ENCODE measurements at places on chromosomes 5 and 9. TPM values are rescaled to one million over a fixed set of nuclear protein-coding genes. Genes with fewer than 3 reads are reported as not detected.
A peak's percentile ranks its signal among the peaks of the same experiment; 100 is the strongest.

- DNase-seq: no peak
These were observed 168.2 kb downstream of the CACNA1B start for GRCh38 chr9:138045541-138046490.

DNA sequence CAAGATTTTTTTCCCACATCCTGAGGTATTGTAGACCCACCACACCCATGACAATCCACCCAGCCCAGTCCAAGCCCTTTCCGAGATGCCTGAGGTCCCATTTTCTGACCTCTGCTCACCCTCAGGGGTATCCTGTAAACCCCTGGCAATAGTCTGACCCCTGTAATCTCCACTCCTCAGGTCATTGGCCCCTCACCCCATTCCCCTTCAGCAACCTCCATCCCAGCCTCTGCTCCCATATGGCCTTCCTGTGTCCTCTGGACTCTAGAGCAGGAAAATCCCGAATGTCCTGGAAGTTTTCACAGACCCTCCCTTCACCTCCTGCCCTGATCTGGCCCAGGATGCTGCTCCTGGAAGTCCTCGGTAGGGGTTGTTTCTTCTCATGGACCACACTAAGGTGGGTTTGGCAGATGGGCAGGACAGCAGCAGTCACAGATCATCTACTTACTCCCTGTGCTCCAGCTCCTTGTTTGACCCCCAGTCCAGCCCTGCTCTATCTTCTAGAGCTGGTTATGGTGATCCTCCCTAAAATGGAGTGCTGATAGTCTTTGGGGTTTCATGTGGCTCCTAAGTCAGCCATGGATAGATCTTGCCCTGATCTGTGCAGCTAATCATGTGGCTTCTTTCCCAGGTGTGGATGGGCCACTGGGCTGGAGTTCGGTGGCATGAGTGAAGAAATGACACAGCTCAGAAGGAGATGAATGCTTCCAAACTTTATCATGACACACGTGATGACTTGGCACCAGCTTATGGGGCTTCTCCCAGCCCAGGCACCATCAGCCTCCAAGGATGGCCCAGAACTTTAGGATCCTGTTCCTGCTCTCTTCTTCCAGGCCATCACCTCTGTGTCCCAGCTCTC lies 12.0 kb upstream of the ACSL6 start:
- DNase-seq: no peak

DNA sequence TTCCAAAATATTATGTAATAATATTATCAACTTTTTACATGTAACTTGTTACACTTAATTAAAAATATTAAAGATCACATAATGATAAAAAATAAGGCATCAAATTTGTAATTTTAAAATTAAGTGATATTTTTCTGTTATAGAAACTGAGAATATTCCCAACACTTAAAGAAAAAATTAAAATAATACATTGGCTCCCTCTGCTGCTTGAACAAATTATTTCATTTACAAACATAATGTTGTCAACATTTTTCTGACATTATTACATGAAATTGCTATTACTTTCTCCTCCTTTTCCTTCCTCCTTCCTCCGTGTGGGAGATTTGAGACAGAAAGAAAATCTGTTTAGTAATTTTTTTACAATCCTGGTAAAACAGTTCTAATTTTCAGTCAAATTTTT lies 42.3 kb downstream of the RNF180 start:
- DNase-seq: peak; percentile 55

Gene CARD9
- total RNA-seq: 1.5 TPM

DNA sequence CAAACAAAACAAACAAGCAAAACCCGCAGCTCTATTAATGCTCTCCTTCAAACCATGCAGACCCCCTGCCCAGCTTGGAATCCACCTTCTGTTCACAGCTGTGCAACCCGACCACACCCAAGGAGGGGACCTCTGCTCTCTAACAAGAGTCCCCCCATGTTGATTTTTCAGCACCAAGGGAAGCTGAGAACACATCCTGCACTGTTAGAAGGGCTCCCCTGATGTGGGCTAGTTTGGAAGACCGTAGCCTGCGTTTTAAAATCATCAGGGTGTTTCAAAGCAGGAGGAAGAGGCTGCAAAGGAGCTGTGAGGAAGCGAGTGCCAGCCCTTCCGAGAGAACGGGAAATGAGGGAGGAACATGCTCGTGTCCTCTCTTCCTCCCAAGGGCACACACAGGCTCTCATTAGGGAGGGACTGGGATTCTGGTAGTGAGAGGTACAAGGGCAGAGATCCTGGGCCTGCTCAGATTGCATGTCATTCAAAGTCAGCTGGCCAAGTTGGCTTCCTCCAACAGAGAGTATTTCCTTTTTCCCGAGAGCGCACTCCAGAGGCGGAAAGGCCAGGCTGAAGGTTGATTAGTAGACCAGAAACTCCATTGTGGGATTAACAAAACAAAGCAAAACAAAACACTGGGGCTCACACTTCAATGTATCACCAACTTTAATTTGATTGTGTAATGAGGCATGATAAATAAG lies 185.9 kb downstream of the SEMA6A start:
- DNase-seq: peak; percentile 87

Gene DNAH5
- 3.6 TPM for total RNA-seq

Gene PCDHGB1
- 0.35 TPM for total RNA-seq

DNA sequence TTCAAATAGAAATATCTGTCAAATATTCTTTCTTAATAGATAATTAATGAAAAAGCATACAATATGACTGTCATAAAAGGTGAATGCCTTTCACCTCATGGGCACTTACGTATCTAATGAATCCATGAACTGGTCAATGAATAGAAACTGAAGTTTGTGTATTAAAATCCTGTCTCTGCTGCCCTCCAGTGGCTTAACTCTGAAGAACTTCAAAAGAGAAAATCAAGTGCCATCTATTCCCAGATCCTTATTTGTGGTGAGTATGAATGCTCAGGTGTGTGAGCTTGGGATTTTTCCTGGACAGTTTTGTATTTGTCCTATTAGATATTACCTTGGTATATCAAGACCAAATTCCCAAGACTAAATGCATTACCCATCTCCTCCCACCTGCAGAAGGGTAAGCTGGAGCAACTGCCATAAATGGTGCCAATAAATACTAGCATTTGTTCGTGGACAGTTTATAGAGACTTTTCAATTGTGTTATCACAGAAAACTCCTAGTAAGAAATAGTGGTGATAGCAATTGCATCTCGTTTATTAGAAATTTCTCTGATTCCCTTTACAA lies 44.0 kb upstream of the SVEP1 start:
- DNase-seq: peak; percentile 64

Gene ANKRD34B
- 4.4 TPM for total RNA-seq

DNA sequence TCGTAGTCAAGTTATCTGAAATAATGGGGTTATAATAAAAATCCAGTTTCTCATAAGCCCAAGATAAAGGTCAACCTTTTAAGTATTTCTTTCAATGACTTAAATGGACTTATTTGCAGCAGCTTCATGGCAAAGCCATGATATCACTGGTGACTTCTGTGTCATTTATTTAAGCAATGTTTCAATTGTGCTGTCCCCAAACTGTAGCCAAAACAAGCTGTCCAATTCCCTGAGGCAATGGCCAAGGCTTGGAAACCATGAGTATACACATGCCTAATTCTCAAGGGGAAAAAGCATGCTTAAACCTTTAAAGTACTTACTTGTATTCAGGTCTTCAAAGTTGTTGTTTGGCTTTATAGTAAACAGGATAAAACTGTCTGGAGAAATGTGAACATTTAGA lies 376.4 kb upstream of the TNC start:
- no peak for DNase-seq

DNA sequence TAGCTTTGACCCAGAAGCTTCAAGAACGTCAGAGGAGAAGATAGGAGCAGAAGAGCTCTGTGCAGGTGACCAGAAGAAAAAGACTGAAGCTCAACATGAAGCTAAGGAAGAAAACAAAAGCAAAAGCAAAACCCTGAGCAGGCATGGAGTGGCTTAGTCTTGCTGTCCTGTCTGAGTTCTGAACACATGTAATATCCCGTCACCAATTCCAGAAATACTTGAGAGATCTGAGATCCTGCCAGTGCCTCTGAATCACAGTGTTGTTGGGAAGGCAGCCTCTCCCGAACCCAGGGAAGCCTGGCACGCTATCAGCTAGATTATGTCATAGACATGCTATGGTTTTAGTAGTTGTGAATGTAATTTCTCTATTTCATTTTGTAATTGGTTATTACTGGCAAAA lies 235.7 kb downstream of the ICE1 start:
- no peak for DNase-seq

Gene OBP2B
- total RNA-seq: not detected

Gene UBE2QL1
- not detected for total RNA-seq

Gene PTGES
- total RNA-seq: 3.2 TPM

Gene ARHGEF39
- total RNA-seq: 0.25 TPM

Gene MRPL50
- 21.1 TPM for total RNA-seq

DNA sequence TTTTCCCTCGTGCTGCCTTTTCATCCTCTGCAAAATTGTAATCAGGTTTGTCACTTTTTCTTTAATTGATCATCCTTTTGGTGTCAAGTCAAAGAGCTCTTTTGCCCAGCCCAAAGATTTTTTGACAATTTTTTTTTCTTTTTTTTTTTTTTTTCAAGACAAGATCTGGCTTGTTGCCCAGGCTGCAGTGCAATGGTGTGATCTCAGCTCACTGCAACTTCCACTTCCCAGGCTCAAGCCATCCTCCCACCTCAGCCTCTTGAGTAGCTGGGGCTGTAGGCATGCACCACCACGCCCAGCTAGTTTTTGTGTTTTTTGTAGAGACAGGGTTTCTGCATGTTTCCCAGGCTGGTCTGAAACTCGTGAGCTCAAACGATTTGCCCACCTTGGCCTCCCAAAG lies 36.7 kb downstream of the CDK7 start:
- DNase-seq: peak; percentile 36

DNA sequence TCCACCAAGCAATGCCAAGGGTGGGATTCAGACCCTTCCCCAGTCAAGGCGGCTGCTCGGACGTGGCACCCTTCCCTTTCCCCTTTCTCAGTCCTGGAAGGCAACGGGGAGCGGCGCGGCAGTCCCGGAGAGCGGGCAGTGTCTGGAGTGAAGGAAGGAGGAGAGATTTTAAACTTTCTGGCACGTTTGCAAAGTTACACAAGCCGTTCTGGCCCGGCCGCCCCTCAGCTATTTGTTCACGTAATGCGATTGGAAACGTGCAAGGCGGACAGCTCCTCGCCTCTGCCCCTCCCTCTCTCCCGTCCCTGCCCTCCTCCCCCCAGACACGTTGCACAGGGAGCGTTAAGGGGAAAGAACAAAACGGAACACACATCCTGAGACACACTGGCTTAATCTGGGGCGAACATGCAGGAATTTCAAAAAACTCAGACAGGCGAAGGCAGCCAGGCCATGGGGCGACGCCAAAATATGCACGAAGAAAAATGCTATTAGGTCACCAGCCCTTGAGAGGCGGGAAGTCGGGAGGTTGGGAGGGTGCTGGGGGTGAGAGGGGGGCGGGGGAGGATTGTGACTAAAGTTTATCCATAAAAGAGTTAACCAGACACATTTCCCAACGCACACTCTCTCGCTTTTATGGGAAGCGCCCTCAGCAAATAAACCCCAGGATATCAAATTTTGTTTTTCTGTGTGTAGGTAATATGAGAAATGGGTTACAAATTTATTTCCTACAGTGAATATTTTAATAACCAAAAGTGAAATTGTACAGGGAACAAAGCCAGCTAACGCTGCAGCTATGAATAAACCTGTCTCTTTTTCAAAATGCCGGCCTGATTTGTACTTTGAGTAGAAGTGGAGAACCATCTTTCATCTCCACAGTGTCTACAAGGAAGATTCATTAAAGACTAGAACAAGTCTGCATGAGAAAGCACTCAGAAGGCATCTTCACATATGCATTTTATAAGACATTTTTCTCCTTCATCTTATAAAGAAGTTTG lies at the start of gene LOX:
TSS of gene LOX (minus strand) at position 144 of the 995 bp plus-strand sequence. CDS start 274 bp downstream, outside the sequence.
- peak; percentile 63 for DNase-seq

GRCh38 chr9:115597330-115597895 lies 479.5 kb upstream of the TNC start:
- no peak for DNase-seq

GRCh38 chr5:43336159-43336558 lies 22.9 kb upstream of the HMGCS1 start:
- peak; percentile 38 for DNase-seq

DNA sequence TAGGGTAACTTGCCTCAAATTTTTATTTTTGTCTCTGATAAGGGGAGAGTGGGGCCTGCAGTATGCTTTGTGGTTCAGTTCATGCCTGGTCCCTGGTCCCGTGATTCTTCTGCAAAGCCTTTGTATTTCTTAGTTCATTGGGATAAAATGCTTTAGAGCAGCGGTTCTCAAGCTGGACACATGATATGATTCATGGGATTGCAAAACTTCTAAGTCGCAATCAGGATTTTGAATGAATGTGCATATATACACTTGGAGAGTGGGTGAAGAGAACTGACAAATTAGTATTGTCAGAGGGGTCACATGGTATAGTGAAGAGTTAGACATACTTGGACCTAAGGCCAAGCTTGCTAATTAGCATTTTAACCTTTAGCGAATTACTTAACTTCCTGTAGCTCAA lies 265.4 kb upstream of the KLF9 start:
- DNase-seq: peak; percentile 21

DNA sequence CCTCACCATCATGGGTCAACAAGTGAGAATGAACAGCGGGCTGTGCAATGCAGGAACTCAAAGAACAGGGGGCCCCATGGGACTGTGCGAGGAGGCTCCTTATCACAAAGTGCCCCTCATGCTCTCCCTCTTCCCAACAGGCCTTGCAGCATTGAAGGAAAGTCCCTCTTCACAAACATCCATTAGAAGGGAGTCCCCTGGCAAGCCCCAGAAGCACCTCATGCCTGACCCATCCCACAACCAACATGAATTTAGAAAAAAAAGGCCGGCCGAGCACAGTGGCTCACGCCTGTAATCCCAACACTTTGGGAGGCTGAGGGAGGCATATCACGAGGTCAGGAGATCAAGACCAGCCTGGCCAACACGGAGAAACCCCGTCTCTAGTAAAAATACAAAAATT lies 122.6 kb upstream of the FSTL4 start:
- no peak for DNase-seq

DNA sequence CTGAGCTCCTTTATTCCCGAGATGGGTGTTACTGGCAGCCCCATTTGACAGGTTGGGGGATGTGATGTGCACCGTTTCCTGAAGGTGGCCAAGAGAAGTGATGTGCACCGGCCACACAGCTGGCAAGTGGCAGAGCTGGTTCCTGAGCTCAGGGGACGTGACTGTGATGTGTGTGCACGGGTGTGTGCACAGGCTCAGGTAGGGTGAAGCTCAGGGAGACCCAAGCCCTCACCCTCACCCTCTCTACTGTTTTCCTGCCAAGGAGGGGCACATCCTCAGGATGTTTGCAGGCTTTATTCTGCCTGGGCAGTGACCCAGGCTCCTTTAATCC lies 56.6 kb downstream of the WWC1 start:
- DNase-seq: no peak

GRCh38 chr5:67878933-67879332 lies 336.6 kb upstream of the PIK3R1 start:
- no peak for DNase-seq

DNA sequence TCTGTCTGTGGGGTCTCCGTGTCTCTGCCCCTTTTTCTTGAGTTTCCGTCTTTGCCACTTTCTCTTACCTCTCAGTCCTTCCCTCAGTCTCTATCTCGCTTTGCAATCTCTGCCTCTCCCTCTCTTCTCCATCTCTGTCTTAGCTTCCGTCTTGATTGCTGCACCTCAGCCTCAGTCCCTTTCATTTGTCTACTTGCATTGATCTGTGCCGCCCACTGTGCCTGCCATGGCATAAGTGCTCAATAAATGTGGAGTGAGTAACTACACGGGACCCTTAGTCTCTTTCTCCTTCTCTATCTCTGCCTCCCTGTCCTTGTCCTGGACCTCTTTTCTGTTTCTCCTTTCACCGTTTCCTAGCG lies 6.6 kb downstream of the PCDHGC5 start:
- no peak for DNase-seq

GRCh38 chr5:173771725-173772383 lies 116.3 kb upstream of the CPEB4 start:
- no peak for DNase-seq

Gene IRX4
- not detected for total RNA-seq
